Activated CD8-positive, alpha-beta T cell treated with anti-CD3 and anti-CD28 coated beads, Interleukin-2, amount 10 ng/mL, durations not matched to agents 7 days and 5 days (primary cell): ENCODE measurements at places on chromosomes 1 and 21.

- no peak for DNase-seq
Observed at GRCh38 chr21:42569732-42570301, 56.2 kb downstream of the SLC37A1 start.

DNA sequence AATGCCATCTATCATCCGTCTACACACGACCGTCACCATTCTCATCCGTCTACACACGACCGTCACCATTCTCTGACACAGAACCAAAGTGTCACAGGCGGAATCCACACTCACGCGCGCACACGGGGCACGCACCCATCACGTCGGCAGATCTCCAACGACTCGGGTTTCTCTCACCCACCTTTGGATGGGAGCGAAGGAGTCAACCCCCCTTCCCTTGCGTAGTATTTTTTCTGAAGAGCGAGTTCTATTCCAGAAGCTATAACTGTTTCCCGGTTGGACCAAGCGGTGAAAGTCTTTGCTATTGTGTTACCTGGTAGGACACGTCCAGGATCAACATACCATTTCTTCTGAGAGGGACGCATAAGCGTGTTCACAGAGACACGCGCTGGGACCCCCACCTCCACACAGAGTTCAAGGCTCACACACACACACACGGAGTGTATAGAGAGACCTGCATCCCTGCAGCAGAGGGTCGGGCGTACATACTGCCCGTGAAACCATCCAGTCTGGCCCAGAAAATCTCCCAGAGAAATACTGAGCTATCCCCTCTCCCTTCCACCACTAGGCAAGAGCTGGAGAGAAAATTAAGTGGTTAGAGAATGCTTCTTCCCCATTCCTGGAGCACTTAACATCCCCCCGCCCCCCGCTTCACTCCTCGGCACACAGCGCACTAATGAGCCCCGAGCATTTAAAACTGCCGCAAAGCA is 741 bp downstream of the DUSP10 start:
- DNase-seq: peak; percentile 43

DNA sequence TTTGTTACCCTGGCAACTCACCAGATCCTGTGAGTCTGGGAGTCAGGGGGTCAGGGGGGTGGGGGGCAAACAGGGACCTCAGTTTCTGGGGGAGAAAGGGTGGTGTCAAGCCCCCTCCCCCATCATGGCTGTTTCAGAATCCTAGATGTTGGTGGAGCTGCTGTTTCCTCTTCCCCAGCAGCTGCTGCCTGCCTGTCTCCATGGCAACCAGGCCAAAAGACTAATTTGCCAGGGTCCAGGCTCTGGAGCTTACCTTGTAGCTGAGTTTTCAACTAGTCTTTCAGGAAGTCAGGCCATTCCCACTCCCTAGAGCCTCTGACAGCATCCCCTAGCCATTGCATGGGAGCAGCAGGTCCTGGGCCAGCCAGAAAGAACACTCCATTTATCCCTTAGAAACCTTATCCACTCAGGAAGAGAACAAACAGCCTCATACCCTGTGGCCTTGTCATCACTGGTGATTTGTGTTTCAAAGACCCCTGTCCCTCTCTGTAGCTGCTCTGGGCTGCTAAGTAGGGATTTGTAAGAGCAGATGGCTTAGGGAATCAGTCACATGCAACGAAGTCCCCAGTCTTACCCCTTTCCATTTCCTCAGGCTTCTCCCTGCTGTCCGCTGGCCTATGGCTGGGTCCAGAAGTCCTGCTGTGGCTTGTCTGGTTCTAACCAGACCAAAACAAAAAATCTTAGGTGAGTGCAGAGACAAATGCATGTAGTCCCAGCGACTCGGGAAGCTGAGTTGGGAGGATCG is 21.5 kb upstream of the STMN1 start:
- DNase-seq: no peak

GRCh38 chr1:235907187-235907896 is 40.6 kb upstream of the LYST start:
- no peak for DNase-seq

GRCh38 chr1:99776120-99776519 is 9.7 kb upstream of the FRRS1 start:
- DNase-seq: no peak
